NCI-H2029 treated with DMSO at 0.1 percent for 48 hours (cell line): ENCODE measurements at places on chromosomes 2 and 18.

DNA sequence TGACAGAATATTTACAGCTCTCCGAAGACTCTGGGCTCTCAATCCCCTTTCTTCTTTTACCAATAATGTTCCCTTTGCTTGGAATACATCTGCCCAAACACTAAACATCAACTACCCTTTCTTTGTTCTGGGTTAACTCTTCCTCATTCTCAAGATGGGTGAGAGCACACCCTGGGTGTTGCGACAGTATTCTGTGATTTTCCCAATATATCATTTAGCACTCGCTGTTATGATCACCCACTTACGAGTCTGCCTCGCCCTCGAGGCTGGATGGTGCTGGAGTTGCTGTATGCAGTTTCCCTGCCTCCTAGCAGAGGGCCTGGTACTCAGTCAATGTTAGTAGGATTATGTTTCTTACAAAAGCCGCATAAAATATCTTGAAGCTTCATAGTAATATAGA, 93.2 kb downstream of the SOCS6 start:
- no peak for DNase-seq

GRCh38 chr2:230869914-230870543, 5.3 kb downstream of the ITM2C start:
- no peak for DNase-seq

DNA sequence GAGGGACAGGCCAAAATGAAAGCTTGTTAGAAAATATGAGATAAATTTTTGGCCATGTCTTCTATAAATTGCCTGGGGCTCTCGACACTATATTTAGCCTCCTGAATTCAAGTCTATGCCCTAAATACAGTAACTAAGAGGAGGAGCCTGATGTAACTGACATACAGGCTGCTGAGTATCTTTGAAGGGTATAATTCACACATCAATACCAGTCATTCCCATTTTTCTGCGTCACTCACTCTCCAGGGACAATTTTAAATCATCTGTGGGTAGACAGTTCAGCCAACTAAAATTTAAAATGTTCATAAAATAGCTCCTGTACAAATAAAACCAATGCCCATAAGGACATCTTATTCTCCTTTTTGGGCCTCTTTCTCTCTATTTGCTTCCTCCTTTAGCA, 105.9 kb downstream of the AP1S3 start:
- DNase-seq = no peak

DNA sequence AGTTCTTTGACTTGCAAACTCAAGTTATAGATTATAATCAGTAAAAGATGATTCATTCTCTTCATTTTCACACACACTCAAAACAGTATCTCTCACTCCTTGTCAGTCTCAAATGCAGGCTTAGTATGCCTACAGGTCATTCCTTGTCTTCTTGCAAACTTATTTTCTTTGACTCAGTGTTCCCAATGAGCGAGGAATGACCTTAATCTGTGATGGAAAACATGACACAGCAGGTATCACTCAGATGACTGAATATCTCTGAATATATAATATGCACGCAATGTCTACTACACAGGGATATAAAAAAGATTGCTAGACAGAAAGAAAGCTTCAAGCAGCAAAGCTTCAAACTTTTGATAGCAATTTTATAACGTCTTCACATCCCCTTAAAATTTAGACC, 127.8 kb upstream of the RGPD4 start:
- DNase-seq = no peak

DNA sequence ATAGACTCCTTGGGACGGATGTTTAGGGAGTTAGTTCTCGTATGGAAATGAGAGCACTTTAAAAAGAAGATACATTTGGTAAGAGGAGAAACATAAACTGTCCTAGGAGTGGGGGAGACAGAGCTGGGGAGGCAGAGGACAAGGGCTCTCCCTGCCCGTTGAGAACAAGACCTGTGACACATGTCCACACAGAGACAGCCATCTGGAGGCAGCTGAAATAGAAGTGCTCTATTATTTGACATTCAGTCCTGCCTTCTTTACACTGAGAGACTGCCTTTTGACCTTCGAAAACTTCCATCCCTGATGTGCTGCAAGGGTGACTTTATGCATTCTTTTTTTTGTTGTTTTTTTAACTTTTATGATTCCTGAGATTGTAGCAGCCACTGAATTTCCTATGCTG, 150.1 kb downstream of the UXS1 start:
- no peak for DNase-seq

DNA sequence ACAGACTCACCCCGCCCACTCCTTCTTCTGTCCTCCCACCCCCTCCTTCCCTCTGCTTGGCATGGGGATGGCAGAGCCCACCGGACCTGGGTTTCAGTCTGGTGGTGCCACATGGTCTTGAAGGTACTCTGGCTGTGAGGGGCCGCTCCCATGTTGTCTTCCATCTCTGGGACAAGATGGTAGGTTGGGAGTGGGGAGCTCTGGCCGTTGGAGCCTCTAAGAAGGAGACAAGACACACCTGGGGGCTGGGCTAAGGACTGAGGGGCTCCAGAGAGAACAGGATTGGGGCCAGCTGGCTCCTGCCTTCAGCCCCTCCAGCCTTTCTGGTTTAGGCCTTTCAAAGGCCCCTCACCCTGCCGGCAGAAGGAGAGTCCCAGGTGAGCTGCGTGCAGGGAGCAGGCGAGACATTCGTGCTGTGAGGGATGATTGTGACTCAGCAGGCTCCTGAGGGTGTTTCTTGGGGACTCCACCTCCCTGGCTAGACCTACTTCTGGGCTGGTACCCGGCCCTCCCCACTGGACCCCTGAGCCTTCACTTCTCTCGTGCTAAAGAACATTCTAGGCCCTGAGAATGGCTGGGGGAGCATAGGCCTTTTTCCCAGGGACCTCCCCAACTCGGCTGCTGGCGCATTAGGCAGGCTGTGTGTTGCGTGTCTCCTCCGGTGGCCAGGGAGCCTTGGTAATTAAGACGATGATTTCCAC, 128.2 kb upstream of the HAAO start:
- no peak for DNase-seq

- DNase-seq = no peak
These were observed 947 bp downstream of the ITSN2 start for GRCh38 chr2:24359129-24360049.

DNA sequence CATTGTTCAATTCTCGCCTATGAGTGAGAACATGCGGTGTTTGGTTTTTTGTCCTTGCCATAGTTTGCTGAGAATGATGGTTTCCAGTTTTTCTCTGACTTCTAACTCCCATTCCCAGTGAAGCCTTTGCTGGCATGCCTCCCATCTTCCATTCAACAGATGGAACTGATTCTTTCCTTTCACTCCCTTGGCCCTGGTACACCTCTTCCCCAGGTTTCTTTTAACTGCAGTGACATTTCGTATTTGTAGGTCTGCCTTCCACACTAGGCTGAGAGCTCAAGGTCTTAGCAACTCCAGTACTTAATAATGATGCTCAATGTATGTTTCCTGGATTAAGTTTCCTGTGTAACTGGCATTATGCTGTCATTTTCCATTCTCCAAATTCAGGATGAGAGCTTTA, 48.5 kb downstream of the GAREM1 start:
- no peak for DNase-seq

GRCh38 chr2:234044157-234044556, 6.3 kb upstream of the SPP2 start:
- no peak for DNase-seq

DNA sequence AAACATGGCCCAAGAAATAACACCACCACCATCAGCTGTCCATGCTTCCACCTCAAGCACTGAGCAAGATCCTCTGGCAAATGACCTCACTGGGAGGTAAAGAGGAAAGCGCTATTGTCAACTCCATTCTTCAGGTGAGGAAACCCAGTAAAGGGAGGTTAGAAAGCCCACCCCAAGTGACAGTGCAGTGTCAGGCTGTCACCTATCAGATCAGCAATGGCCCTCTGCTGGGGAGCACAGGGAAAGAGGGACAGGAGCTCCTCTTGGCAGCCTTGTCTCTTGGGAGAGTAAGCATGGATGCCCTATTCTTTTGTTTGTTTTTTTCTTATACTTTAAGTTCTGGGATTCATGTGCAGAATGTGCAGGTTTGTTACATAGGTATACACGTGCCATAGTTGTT, 104.3 kb upstream of the DAPL1 start:
- no peak for DNase-seq

- no peak for DNase-seq
These were observed 57.4 kb upstream of the CHRNA1 start for GRCh38 chr2:174821628-174822027.

GRCh38 chr2:68959001-68959400, 6.3 kb upstream of the GKN2 start:
- no peak for DNase-seq
